ENCODE measurements at places on chromosomes 4 and X.
A peak's percentile ranks its signal among the peaks of the same experiment; 100 is the strongest.

DNA sequence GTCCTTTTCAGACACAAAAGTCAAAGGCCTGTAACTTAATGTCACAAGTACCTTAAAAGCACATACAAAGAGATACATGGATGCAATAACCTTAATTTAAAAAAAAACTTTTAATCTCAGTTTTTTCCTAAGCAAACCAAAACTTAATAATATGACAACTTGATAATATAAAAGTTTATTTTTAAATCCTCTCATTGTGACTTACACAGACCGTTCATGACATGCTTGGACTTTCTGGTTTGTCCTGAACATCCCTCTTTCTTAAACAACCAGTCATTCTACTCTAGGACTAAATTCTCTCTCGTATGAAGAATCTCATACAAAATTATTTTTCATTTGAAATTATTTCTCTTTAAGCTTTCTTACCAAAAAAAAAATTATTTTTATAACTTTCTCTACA is 43.1 kb upstream of the CYP2U1 start:
- DNase-seq: peak; percentile 6

GRCh38 chrX:149205937-149206336 is 299.2 kb downstream of the IDS start:
- no peak for DNase-seq

DNA sequence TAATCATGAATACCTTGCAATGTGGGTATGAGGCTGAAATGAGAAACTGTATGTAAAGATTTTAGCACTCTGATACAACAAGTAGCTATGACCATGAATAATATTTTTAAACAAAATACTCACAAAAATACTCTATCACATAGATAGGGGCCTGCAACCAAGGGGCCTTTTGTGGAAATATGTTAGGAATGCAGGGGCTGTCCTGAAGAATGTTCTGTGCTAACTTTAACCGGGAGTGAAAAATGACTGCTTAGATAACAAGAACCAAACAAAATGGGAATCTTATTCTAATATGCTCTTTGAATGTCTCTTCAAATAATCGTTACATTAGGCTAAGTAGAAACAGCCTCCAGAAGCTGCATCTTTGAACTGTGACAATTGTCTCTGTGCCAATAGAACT is 37.9 kb upstream of the GYPA start:
- DNase-seq: no peak

- DNase-seq: peak; percentile 63
These were observed 7.2 kb upstream of the MAGIX start for GRCh38 chrX:49155243-49155899.

DNA sequence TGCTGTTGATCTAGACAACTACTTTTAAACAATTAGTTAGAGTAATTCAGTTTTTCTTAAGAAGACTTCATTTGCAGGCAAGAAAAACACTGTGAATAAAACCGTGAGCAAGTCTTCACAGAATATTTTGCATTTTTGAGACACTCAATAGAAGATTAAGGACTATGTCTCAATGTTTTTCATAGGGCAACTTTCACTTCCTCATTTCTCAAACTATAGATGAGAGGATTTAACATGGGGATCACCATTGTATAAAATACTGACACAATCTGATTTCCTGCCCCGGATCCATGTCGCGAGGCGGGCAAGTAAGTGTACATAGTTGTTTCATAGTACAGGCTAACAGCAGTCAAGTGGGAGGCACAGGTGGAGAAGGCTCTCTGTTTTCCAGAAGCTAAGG is 108.8 kb upstream of the IGSF1 start:
- no peak for DNase-seq

- no peak for DNase-seq
These were observed 136.2 kb upstream of the USP9X start for GRCh38 chrX:40949071-40949470.

DNA sequence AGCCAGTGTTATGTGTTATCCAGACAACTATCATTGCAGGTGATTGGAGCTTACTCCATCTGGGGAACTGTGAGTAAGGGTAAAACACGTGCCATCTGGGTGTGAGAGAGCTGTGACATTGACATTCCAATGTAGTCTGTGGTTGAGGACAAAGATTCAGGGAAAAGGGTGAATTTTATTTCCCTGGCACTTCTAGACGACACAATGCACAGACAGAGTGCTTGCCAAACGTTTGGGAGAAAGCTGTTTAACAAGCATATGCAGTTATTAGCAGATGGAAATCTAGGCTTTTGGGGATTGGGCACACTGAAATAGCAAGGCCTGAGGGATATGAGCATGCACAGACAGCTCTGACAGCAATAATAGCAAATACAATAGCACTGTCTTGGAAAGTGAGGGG is 21.3 kb upstream of the CTSO start:
- no peak for DNase-seq

- no peak for DNase-seq
These were observed 870.2 kb downstream of the ADGRL3 start for GRCh38 chr4:62070291-62070852.

- no peak for DNase-seq
These were observed 323.0 kb downstream of the INPP4B start for GRCh38 chr4:142523111-142523510.

DNA sequence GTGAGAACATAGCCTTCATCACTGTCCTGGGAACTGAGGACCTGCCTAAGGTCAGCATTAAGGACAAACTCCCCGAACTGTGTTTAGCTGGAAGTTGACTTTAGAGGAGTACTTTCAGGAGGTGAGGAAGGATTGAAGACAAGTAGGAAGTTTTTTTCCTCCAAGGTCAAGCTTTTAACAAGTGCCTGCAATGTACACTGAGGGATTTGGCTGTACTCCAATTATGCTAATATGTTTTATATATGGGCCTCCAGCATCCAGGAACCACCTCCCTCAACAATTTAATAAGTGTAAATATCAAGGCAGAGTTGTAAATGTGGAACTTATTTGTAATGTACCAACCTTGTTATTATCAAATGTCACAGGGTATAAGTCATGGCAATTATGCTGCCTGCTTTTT is 726.2 kb downstream of the RPA4 start:
- no peak for DNase-seq

DNA sequence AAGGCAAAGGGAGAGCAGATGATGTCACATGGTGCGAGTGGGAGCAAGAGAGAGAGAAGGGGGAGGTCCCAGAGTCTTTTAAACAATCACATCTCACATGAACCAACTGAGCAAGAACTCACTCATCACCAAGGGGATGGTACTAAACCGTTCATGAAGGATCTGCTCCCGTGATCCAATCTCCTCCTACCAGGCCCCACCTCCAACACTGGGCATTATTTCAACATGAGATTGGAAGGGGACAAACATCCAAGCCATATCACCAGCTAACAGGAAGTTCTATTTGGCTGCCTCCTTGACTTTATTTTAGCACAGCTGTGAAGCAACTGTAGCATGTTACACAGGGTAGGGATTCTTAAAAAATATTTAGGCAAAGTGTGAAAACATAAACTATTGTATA is 102.5 kb downstream of the DDIT4L start:
- no peak for DNase-seq
